ENCODE measurements at places on chromosomes 7 and 10.

DNA sequence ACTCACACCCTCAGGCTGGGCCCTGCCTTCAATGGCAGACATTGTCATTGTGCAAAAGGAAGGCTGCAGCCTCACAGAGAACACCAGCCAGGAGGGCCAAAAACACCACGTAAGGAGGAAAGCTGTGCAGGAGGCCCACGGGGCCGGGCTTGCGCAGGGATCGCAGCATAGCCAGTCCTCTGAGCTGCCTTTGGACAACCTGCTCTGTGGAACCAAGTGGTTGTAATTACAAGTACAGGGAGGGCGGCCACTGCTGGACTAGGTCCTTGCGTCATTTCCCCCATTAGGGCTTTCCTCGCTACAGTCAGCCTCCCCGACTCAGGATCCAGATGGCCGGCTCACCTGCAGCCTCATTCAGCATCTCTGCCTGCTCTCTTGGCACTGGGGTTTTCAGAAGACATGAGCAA, 66.9 kb downstream of the FAM53B start:
- no peak for DNase-seq

DNA sequence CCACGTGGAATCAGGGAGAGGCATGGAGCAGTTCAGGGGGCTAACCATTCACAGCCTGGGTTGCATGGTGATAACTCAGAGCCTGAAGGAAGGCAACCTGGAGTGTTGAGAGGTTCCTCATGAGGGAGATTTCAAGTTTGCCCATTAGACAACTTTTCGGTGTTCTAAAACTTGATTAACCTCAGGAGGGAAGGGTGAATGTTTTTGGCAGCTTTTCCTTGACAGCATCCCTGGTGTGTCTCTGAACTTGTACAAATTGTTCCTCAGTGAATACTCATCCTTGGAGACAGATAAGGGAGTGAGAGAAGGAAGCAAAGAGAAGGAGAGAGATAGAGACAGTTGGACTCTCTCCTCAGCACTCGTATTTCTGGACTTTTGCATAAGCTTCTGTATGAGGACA, at the start of gene OR9A4:
TSS of gene OR9A4 (plus strand) at position 301 of the 400 bp plus-strand sequence. CDS start 2,477 bp downstream, outside the sequence.
- DNase-seq, result no peak

DNA sequence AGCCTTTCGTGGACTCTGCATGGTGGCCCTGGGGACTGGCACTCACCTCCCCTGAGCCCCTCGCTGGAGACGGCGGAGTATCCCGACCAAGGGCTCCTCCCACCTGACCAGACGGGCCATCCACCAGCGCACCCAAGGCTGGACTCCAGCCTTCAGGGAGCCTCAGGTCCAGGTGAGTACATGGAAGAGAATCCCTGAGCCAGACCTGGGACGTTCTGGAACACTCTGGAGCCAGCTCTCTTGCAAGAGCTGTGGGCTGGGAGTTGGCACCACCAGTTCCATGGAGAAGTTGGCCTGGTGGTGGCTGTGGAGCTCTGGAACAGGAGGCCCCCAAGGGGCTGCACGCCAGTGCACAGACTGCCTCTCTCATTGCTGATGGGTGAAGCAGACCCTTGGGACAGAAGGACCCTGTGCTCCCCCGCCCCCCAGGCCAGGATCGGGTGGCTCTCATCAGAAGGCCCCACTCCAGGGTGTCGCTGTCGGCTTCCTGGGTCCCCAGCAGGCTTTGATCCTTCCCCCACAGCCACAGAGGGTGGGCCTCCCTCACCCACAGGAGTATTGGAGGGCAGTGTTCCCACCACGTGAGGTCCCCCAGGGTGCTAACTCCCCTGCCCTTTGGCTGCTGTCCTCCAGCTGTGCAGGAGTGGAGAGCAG, 189.9 kb downstream of the EBF3 start:
- DNase-seq, result no peak

GRCh38 chr7:44760034-44760580, 11.5 kb downstream of the ZMIZ2 start:
- DNase-seq, result no peak

GRCh38 chr10:71218046-71218650, 5.8 kb downstream of the UNC5B start:
- DNase-seq, result no peak

DNA sequence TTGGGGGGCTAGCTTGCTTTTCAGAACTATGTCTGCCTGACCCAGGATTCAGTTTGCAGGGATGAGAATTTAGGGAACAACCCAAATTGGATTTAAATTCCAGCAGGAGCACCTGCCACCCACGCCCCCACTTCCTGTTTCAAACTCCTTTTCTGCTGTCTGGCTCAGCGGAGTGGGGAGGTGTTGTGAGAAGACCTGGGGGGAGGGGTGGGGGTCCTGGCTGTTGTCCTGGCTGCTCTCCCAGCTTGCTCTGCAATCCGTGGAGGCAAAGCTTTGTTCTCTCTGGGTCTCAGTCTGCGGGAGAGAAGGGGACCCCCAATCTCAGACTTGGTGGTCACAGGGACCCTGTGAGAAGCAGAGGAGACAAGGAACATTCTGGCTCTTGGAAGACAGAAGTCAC, 799 bp downstream of the KCNK18 start:
- peak; percentile 42 for DNase-seq

DNA sequence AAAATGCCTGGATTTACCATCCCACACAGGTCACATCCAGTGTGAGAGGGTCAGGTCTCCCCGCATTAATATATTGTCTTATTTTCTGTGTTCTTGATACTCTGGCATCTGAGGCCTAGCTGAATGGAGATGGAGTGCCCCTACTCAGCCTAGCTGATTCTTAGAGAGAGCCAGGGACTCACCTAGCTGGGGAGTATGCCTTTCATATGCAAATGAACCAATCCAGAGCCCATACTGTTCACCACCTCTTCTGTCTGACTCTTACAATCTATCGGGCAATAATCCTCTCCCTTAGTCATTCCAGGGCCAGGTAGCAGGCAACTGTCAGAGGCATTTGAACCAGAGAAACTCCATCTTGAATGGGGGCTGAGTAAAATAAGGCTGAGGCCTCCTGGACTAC, 46.3 kb downstream of the LBX1 start:
- DNase-seq, result no peak

DNA sequence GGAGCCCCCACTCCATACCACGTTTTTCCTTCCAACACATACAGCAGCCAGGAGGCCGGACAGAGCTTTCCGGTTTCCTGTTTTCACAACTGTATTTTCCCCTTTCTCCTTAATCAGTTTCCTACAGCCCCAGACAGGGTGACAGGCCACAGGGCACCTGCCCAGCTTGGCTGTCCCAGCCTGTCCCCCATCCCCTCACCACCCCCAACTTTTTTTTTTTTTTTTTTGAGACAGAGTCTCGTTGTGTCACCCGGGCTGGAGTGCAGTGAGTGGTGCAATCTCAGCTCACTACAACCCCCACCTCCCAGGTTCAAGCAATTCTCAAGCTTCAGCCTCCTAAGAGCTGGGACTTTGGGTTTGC, 10.3 kb upstream of the HSPB1 start:
- DNase-seq, result no peak

DNA sequence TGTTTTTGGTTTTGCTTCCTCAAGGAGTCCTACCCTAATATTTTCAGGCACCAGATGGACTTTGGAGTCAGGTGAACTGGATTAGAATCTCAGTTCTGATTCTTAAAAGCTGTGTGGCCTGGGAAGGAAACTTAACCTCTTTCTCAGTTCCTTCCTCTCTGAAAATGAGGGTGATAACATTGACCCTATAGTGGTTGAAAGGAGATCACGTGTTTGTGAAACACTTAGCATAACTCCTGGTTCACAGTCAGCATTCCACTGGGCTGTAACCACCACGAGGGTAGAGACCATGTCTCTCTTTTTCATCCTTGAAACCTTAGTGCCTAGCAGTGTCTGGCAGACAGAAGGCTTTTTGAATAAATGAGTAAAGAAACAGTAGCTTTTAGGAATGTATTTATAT, 16.7 kb downstream of the LSMEM1 start:
- DNase-seq, result no peak

DNA sequence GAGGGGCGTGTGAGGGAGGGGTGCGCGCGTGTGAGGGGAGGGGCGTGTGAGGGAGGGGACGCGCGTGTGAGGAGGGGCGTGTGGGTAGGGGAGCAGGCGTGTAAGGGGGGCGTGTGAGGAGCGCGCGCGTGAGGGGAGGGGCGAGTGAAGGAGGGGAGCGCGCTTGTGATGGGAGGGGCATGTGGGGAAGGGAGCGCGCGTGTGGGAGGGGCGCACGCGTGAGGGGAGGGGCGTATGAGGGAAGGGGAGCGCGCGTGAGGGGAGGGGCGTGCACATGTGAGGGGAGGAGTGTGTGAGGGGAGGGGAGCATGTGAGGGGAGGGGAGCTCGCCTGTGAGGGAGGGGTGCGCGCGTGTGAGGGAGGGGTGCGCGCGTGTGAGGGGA, 19.1 kb downstream of the MXI1 start:
- DNase-seq, result peak; percentile 93

- DNase-seq, result peak; percentile 75
Measured at GRCh38 chr7:141072548-141073172, 1.2 kb upstream of the TMEM178B start.

DNA sequence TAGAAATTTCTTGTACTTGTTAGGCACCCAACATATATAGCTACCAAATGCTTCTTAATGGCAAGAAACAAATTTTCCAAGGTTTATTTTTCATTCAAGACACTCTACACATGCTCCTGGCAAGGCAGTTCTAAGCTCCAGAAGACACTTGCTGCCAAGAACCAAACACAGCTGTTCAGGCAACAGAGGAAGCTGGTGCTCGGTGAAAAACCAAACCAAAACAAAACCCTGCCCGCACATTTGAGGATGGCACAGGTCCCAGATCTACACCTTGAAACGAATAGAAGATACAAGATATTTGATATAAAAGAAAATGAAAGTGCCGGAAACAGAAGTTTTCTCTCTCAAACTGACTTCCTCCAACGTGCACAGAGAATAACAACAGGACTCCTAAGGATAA, 4.9 kb upstream of the DNTT start:
- DNase-seq, result no peak

DNA sequence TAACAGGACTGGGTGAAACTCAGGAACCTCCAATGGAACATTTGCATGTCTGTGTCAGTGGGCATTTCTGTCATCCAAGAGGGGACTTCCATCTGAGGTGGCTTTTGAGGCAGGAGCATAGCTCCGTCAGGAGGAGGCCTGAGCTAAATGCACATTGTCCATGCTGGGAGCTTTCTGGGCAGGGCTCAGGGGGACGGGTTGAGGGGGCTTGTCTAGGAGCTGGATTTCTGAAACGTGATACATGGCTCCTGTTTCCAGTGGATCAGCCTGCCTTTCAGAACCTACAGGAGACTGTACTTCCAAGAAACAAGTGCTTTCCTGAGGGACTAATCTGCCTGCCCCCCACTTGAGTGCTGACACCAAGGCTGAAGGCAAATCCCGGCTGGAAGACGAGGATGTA, 40.5 kb upstream of the GDF10 start:
- DNase-seq, result no peak
